ENCODE measurements at places on chromosomes 1 and 21.
A peak's percentile ranks its signal among the peaks of the same experiment; 100 is the strongest.

- DNase-seq: peak; percentile 58
Observed at GRCh38 chr1:36123356-36123755, 1.7 kb downstream of the COL8A2 start.

GRCh38 chr21:44461464-44462001, 6.2 kb downstream of the LRRC3 start:
- DNase-seq: no peak

- no peak for DNase-seq
Observed at GRCh38 chr21:45889256-45889655, 92.3 kb upstream of the COL6A1 start.

DNA sequence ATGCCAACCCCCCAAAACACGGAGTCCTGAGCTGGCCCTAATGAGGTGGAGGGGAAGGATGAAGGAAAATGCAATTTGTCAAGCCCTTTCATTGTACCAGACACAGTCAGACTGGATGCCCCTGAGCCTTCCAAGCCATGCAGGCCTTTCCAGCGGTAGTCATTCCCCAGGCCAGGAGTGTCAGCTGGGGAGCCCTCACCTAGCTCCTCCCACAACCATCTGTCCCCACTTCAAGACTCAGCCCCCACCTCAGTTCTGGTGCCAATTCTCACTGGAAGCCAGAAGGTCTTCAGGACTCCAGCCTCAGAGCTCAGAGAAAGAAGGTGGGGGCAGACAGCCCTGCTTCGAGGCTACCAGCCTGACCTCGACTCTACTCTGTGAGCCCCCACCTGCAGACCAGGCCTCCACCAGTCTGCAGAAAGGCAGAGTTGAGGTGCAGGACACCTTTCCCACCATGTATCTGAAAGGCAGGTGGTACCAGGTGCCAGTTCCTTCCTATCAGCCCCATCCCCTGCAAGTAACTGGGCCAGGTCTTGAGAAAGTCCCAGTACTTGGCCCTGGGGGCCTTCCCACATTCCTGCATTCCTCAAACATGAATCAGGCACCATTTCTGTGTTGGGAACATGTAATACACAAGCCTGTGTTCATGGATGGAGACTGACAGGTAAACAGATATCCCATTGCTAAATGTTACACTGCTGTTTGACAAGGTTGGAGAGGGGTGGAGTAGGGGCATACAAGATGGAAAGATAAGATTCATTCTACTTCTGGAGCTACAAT, 180.6 kb upstream of the EDN2 start:
- no peak for DNase-seq

- no peak for DNase-seq
Observed at GRCh38 chr1:2025491-2025981, 6.4 kb downstream of the GABRD start.

DNA sequence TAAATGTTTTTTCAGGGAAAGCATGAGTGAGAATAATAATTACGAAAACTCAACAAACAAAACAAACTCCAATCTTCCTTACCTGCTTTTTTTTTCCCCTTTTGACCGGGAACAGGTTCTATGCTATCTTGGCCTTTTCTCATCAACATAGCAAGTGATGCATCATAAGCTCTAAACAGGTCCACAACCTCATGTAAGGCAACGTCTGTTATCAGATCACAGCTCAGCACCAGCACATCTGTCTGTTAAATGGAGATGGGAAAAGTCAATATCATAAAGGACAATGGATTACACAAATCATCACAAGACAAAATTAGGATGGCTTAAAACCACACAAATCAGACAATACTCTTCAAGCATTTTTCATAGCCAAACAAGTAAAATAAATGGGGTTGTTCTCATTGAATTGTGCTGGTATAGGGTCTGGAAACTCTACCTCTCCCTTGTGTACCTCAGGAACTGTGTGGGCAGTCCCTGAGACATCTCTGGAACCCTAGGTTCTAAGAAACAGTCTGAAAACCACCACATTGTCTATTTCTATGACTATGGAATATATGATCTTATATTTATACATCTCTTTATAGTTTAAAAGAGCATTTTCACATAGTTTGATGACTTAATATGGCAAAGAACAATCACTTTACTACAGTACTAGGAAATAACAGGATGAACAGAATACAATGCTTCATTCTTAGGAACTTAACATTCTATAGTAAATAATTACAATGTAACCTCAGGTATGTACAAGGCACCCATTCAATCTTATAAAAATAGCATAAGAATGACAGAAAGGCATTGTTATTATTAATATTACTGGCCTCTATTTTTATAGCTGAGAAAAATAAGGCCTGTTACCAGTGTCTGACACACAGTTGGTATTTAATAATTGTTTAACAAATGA, 44.7 kb downstream of the EIF2B3 start:
- no peak for DNase-seq

DNA sequence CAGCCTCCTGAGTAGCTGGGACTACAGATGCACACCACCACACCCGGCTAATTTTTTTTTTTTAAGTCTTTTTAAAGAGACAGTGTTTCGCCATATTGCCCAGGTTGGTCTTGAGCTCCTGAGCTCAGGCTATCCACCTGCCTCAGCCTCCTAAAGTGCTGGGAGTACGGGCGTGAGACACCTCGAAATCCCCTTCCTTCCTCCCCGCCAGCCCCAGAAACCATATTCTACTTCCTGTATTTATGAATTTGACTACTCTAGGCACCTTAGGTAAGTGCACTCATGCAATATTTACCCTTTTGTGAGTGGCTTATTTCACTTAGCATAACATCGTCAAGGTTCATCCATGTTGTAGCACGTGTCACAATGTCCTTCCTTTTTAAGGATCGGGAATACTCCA, 6.9 kb upstream of the LRP8 start:
- DNase-seq: no peak

GRCh38 chr1:46996659-46997281, 26.7 kb upstream of the CYP4X1 start:
- DNase-seq: no peak

DNA sequence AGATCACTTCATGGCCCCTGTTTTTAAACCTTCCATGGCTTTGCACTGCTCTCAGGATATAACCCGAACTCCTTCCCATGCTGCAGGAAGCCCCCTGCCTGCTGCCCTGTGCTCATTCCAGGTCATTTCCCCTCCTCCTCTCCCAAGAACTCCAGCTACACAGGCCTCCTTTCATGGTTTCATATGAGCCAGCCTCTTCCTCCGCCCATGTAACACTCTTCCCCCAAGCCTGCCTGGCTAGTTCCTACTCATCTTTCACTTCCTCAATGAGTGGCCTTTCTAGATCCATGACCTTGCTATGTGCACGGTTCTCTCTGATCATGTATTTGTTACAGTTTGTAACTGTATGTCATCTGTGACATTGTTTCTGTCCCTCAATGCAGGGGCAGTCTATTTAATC, 3.1 kb upstream of the NCF2 start:
- peak; percentile 51 for DNase-seq

- DNase-seq: no peak
Observed at GRCh38 chr1:165898837-165899236, 71.4 kb downstream of the UCK2 start.

- DNase-seq: no peak
Observed at GRCh38 chr1:40763742-40764532, 19.6 kb upstream of the KCNQ4 start.

- no peak for DNase-seq
Observed at GRCh38 chr1:109184687-109185086, 29.0 kb upstream of the SARS1 start.

DNA sequence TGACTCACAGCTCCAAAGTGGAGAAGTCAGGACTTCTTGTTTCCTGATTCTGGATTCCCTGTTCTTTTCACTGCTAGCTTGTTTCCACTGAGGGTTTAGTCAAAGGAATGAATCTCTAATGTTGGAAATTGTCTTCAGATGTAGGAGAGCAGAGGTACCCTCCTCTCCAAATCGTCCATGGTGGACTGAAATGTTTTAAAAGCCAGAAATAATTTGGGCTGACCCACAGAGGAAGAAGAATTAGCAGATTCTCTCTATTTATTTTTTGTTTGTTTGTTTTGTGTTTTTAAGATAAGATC, 30.4 kb downstream of the GPA33 start:
- DNase-seq: no peak

DNA sequence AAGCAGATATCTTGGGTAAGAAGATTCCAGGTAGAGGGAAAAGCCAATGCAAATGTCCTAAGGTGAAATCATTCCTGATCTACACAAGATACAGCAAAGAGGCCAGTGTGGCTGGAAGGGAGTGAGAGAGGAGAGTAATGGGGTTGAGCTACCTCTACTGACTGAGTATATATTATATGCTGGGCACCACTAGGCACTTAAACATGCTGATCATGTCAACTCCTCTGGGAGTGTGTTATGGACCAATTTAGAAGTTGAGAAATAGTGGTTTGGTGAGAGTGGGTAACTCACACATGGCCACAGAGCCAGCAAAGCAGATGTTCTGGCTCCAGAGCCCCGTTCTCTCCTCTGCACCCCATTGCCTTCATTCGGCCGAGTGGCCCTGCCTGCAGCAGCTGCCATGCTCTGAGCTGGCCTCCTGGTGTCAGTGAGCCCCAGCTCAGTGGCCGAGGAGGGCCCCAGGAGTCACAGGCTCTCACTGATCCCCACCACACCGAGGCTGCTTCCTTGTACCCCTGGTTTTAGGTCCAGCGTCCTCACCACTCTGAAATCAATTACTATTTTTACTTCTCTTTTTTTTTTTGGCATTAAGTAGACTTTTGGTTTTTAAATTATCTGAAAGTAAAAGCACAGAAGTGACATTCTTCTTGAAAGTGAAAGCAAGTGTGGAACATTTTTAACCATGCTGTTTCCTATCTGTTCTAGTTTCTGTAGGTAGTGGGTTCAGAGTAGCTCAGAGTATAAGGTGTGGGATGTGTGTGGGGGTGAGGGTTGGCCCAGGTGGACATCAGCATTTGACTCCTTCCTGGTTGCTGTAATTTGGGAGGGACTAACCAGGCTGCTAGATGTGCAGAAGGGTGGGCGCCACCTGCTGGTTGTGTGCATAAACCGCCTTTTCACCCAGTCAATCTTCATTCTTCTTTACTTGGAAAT, 45.8 kb upstream of the CRNN start:
- DNase-seq: peak; percentile 69

DNA sequence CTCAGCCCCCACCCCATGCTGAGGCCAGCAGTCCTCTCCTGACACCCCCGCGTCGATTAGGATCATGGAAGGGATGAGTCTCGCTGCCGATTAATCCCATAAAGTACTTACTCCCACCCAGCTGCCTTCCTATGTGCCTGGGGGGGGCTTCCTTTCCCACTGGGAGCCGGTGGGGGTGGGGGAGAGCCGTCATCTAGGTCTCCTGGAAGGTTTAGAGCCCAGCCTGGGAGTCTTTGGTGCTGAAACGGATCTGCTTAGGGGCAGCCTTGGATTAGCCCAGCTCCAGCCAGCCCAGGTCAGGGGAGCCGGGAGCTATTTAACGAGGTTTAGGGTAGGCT, 9.8 kb downstream of the SAMD11 start:
- DNase-seq: no peak

GRCh38 chr1:29243023-29243870, 6.9 kb downstream of the PTPRU start:
- no peak for DNase-seq

GRCh38 chr21:33731447-33731846, 89.1 kb downstream of the ITSN1 start:
- DNase-seq: no peak

DNA sequence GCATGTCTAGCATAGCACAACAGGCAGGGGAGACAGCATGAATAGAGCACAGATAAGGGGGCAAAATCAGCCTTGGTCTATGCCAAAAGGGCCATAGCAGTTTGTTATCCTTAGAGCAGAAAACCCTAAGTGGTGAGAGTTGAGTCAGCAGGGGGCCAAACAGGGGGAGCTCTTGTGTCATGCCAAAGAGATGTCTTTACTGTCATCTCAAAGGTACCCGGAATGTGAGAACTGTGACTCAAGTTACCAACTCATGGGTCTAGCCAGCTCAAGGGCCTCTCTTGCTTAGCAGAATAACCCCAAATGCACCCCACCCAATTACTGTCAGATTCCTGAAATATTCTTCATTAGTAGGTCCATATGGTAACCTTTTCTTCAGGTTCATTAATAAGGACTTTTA, 45.9 kb upstream of the NRDC start:
- DNase-seq: no peak

DNA sequence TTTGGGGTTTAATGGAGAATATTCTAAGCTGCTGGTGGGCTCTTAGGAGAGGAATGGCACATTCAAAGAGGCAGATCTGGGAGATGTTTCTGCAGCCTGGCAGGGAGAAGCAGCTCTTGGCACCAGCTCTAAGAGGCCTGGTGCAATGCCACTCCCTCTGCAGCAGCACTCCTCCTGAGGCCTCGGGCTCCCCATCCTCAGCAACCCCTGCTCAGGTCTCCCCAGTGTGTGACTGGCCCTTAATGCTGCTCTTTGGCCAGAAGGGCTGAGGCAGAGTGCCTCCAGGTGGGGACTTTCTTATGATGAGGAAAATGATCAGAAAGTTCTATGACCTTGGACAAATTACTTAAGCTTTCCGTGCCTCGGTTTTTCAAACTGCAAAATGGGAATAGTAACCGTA, 55.5 kb downstream of the MAB21L3 start:
- no peak for DNase-seq

DNA sequence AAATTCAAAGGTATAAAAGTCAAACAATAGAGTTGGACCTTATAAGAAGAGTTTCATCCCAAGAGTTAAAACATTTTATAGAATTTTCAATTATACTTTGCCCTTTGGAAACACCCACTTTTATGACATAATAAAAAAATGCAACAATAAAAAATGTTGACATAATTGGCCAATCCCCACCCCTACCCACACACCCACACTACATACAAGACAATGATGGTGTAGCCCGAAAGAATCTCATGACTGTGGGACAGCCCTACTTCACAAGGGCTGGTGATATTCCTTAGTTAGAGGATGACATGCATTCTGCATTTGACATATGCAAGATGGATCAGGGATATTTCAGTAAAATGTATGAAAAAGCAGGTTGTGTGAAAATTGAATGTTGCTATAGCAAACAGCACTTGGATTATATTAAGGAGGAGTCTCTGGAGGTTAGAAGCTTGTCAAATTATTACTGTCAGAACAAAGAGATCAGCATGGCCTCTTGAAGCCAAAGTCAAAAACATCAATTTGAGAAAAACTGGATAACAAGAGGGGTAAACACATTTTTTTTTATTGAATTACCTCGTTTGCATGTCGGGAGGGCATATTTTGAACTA, 133.0 kb upstream of the SAMSN1 start:
- DNase-seq: no peak

- DNase-seq: no peak
Observed at GRCh38 chr1:190812996-190813395, 335.3 kb upstream of the BRINP3 start.

DNA sequence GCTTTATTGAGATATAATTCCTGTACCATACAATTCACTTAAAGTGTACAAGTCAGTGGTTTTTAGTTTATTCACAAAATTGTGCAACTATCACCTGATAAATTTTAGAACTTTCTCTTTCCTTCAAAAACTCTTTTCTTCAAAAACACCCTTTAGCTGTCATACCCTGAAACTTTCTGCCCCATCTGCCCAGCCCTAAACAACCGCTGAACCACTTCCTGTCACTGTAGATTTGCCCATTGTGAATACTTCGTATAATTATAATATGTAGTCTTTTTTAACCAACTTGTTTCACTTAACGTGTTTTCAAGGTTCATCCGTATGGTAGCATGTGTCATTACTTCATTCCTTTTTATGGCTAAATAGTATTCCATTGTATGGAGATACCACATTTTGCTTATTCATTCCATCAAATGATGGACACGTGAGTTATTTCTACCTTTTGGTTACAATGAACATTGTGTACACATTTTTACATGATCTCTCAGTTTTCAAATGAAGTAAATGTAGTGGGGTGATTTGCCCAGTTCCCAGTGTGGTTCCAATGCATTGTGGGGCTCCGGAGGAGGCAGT, 37.9 kb downstream of the WNT4 start:
- DNase-seq: peak; percentile 17

GRCh38 chr1:22350171-22350923, 101.3 kb upstream of the ZBTB40 start:
- no peak for DNase-seq

Data from stimulated activated naive B cell treated with anti-CD40 and anti-IgM and Interleukin-4, amounts not matched to agents 10 μg/mL and 1 μg/mL and 100 μg/mL, for 72 hours (primary cell).